ENCODE measurements at places on chromosomes 7 and 10. TPM values are rescaled to one million over a fixed set of nuclear protein-coding genes. Genes with fewer than 3 reads are reported as not detected.

Gene CDC14C
- polyA plus RNA-seq = not detected

Gene PLEKHS1
- polyA plus RNA-seq = 4.2 TPM

DNA sequence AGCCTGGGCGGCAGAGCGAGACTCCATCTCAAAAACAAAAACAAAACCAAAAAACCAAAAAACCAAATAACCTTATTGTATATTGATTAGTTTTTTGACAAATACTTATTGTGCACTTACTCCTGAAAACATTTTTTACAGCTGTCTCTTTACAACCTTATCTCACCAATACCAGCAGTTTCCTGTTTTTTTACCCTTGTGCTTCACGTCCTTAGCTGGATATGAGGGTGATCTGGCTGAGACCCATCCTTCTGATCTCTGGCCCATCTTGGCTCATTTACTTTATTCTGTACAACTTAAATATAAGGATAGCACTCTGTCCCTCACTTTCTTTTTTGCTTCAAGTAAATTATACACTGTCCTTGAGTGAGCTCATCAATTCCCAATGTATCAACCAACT, 104.6 kb upstream of the DNAJB12 start:
- H3K36me3 ChIP-seq = peaks cover 4% of the 10 kb centered on the region
- no peak overlapping the region for H3K27ac ChIP-seq
- DNase-seq = no peak

- H3K27ac ChIP-seq = no peak overlapping the region
- H3K36me3 ChIP-seq = no peaks in the 10 kb centered on the region
- no peaks in the 10 kb centered on the region for H3K27me3 ChIP-seq
- H3K4me3 ChIP-seq = no peak overlapping the region
Measured at GRCh38 chr10:16408379-16408778, 28.4 kb upstream of the PTER start.

Gene GPR22
- not detected for polyA plus RNA-seq

Gene WDFY4
- polyA plus RNA-seq = 15.1 TPM

DNA sequence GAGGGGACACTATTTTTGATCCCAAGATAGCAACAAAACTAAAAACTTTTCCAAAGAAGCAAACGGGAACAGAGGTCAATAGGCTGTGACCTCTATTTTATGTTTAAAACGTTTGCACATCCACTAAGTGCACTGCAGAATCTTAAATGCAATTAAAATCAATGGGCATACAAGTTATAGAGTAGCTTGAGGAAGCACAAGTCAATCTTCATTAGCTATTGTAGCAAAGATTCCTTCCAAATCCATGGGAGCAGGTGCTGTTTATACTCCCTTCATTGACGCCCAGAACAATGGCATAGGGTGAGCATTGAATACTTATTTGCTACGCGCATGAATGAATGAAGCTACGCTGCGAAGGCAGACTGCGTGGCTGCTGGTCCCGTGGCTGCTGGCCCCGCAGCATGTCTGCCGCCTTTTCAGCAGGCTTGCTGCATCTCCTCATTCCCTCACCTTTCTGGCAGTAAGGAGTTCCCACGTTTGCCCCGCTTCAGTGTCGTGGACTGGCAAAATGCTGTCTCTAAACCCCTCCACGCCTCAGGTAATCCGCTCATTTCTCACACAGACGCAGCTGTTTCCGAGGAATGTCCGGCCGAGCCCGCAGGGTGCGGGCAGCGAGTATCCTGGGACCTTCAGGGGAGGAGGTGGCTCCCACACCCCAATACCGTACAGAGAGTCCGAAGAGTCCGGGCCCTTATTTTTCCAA, 754 bp upstream of the PHYHIPL start:
- H3K36me3 ChIP-seq = no peaks in the 10 kb centered on the region
- peak; percentile 12 for DNase-seq
- H3K4me1 ChIP-seq = peaks cover 4% of the 10 kb centered on the region
- H3K4me3 ChIP-seq = no peak overlapping the region

- DNase-seq = peak; percentile 52
- H3K27me3 ChIP-seq = no peaks in the 10 kb centered on the region
- peak overlapping the region; percentile 66 for H3K27ac ChIP-seq
- no peak overlapping the region for H3K4me3 ChIP-seq
Measured at GRCh38 chr7:117673839-117674238, 194.0 kb downstream of the CFTR start.

GRCh38 chr10:70850097-70850496, 34.3 kb downstream of the SGPL1 start:
- H3K27me3 ChIP-seq = no peaks in the 10 kb centered on the region
- no peak for DNase-seq
- H3K27ac ChIP-seq = no peak overlapping the region
- H3K36me3 ChIP-seq = peaks cover 18% of the 10 kb centered on the region

DNA sequence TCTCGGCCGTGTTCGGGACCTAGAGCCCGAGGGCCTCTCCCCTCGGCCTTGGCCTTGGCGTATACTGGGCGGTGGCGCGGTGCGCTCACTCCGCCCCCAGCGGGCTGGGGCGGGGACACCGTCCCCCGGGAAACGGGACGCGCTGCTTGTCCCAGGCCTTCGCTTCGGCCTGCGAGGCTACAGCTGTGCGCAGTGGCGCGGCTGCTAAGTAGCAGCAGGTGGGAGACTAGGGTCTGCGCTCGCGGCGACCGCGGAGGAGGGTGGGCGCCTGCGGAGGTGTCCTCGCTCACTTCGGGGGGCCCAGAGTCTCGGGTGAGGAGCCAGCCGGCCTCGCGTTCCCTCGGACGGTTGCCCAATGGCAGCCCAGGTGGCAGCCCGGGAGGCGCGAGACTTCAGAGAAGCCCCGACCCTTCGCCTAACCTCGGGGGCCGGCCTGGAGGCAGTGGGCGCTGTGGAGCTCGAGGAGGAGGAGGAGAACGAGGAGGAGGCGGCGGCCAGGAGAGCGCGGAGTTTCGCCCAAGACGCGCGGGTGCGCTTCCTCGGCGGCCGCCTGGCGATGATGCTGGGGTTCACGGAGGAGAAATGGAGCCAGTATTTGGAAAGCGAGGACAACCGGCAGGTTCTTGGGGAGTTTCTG, at the start of gene DNAH11:
DNAH11 (plus strand) TSS at position 149 of the 637 bp plus-strand sequence; CDS start at position 356, 207 bp downstream.
- peak within 1 kb of the TSS; percentile 27 for H3K4me3 ChIP-seq
- peak; percentile 34 for DNase-seq
- H3K4me1 ChIP-seq = no peaks in the 10 kb centered on the region
- no peak within 1 kb of the TSS for H3K27ac ChIP-seq
- H3K27me3 ChIP-seq = peaks cover 57% of the 10 kb centered on the region

DNA sequence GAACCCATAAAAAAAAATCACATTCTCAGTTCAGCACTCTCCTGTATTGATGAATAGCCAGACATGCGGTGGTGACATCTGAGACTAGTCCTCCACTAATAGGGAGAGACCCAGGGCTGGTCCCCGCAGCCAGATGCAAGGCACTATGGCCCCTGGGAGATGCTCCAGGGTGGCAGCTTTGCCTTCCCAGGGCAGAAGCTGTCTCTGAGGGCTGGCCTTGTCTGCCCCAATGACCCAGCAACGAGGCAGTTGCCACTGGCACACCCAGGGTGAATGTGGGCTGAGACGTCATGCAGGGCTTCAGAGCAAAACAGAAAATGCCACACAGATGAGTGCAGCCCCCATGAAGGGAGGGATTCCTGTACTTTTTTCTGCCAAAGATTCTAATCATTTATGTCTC, 50.1 kb upstream of the GDF10 start:
- no peak for DNase-seq
- H3K27ac ChIP-seq = no peak overlapping the region
- no peaks in the 10 kb centered on the region for H3K4me1 ChIP-seq

- H3K27ac ChIP-seq = peak overlapping the region; percentile 59
- H3K4me1 ChIP-seq = peaks cover 2% of the 10 kb centered on the region
- no peaks in the 10 kb centered on the region for H3K36me3 ChIP-seq
Measured at GRCh38 chr10:26481315-26481692, 43.2 kb downstream of the APBB1IP start.

DNA sequence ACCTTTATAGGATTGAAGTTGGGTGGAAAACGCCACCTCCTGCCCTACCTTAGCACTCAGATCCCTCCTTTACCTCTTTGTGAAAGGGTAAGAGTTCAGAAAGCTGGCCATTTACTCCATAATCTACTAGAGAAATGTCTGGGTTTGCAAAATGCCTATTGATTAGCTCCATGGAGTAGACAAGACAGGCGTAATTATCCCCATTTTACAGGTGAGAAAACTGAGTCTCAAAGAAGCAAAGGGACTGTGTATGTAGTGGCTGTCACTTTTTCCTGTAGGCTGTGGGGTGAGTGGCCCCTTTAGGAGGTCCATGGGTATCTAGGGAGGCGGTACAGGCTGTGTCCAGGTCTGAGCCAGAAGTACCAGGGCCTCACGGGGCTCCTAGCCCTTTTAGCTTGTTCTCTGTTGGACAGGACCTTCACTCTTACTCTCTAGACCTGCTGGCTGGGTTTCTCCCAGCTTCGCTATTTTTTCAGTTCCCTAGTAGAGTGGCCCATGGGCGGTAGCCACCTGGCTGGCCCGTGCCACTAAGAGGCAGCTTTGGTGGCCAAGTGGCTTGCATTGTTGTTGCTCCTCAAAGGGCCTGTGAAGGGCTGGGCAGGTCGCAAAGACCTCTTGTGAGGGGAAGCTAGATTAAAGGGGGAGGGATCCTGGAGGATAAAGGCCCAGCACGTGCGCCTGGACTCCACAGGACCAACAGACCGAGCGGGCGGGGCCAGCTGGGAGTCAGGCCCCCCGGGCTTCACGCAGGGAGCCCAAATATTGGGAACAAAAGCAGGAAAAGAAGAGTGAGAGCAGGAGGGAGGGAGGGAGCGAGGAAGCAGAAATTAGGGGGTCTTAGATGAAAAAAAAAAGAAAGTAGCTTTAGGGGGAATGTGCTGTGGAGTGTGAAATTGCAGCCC, 4.7 kb upstream of the PAX2 start:
- peaks cover 84% of the 10 kb centered on the region for H3K27me3 ChIP-seq
- H3K27ac ChIP-seq = no peak overlapping the region
- no peak overlapping the region for H3K4me3 ChIP-seq
- no peak for DNase-seq
- peaks cover 10% of the 10 kb centered on the region for H3K4me1 ChIP-seq

DNA sequence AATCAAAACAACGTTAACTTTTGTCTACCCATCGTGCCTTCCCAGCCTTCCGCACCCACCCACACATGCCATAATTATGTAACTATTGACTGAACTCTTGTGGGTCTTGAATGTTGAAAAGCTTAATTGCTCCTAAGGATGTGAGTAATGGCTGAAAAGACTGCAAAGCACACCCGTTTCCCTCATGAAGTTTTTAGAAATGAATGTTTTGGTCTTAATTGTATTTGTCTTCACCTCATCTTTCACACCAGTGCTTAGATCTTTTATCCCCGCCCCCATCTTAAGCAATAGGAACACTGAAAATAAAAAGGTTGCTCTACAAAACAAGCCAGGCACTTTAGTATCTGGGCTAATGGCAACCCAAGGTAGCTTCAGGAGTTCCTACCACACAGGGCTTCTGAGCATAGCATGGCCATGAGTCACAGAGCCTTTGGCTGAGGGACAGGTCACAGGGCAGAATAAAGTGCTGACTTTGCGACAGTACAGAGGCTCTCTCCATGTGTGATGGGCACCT, 690.5 kb downstream of the PARD3 start:
- no peak overlapping the region for H3K27ac ChIP-seq
- H3K36me3 ChIP-seq = no peaks in the 10 kb centered on the region
- no peaks in the 10 kb centered on the region for H3K27me3 ChIP-seq
- no peak overlapping the region for H3K4me3 ChIP-seq
- DNase-seq = no peak
- H3K4me1 ChIP-seq = no peaks in the 10 kb centered on the region

DNA sequence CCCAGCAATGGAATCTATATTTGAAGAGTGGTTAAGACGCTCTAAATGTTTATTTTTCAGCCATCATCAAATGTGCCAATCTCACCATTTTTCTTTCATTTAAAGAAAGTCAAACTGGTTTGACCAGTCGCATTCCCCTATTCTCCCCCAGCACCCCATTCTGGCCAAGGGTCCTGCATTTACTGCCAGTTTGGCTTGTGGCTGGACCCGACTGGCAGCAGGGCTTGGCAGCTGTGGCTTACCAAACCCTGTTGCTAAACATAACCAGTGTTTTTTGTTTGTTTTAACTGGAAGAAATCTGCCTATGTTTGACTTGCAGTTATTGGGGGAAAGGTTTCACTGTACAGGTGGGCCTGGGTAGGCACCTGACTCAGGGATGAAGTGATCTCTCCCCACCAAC, 116.3 kb downstream of the CYP26A1 start:
- H3K36me3 ChIP-seq = no peaks in the 10 kb centered on the region
- H3K27me3 ChIP-seq = no peaks in the 10 kb centered on the region
- H3K4me1 ChIP-seq = no peaks in the 10 kb centered on the region
- DNase-seq = peak; percentile 67
- no peak overlapping the region for H3K27ac ChIP-seq
